ENCODE measurements at places on chromosomes 1 and 21.

DNA sequence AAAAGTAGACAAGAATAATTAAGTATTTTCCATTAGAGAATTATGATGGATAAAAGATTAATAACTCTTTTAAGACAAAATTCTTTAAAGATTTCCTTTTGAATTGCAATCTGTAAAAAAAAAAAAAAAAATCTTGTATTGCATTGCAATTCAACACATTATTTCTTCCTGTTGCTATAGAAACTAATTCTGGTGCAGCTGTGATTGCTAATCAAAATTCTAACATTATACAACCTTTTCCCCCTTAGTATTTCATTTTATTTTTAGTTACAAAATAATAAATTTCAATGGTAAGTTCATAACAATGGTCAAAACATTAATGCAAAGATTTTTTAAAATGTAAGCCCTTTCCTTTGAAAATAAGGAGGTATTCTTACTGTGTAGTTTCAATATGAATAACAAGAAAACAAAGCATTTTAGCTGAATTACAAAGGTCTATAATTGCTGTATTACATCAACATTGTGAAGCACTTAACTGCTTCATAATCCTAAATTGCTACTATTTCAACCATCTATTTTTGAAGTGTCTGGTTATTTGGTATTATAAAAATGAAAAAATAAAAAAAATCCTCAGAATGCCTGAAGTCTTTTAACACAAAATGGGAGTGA lies 135.0 kb downstream of the SYT14 start:
- DNase-seq: no peak

- no peak for DNase-seq
Measured at GRCh38 chr1:203305809-203306088, 430 bp downstream of the BTG2 start.

- no peak for DNase-seq
Measured at GRCh38 chr1:178725466-178726086, 532 bp downstream of the RALGPS2 start.

- no peak for DNase-seq
Measured at GRCh38 chr1:100265562-100265930, 470 bp upstream of the RTCA start.

DNA sequence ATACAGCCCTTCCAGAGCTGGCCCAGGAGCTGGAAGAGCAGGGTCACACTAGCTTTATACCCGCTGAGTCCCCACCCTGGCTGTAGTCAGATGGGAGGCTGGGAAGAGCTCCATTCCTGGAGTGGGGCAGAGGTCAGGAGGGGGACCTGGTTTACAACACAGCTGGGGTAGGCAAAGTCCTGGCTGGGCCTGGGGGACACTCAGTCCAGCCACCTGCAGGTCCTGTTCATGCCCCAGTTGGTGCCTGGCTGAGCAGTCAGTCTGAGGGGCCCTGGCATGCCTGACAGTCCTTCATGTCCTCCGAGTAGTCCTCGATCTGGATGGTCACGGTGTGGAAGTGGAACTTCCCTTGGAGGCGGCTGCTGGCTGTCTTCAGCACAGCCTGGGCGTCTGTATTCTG lies 7.0 kb downstream of the SLC30A2 start:
- no peak for DNase-seq

GRCh38 chr1:23751815-23752200 lies 8.5 kb downstream of the ELOA start:
- no peak for DNase-seq

- DNase-seq: no peak
Measured at GRCh38 chr1:2334883-2335534, 56.3 kb downstream of the MORN1 start.

DNA sequence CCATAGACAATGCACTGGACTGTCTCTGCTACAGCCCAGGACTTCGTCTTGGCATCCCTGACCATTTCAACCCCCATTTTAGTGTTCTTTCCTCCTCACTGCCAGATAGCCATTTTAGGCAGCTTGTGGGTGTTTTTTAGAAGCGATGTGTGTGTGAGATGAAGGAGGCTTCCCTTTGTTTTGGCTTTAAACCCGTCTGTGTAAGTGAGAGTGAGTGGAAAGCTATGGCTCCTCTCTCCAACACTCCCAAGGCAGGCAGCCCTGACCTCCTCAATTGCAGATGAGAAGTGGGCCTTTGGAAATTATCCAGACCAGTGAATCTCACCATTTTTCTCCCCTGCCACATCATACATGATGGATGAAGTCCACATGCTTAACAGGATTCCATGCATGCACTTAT lies 70.3 kb upstream of the PGBD5 start:
- no peak for DNase-seq

DNA sequence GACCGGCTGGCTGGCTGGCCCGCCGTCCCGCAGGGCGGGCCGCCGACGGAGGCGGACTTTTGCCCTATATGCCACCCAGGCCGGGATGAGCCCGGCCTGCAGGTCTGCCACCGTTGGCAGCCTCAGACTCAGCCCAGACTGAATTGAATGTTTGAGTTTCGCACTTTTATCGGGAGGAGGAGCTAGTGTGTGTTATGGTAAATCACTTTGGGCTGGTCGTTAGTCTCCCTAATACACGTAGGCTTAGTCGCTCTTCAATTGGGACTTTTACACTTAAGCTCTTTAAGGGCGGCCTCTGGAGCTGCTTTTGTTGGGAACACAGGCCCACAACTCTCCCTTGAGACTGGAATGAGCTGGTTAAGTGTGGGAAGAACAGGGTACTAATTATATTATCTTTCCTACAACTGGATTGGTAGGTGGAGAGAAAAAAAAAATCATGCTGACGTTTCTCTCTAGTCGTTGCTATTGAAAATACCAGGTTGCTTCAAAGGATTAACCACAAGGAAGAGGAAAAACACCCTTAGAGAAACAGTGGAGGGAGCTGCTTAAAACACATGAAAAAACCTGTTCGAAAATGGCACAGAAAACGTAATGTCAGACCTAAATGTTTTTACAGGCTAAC lies 1.4 kb upstream of the IRF2BP2 start:
- peak; percentile 40 for DNase-seq

DNA sequence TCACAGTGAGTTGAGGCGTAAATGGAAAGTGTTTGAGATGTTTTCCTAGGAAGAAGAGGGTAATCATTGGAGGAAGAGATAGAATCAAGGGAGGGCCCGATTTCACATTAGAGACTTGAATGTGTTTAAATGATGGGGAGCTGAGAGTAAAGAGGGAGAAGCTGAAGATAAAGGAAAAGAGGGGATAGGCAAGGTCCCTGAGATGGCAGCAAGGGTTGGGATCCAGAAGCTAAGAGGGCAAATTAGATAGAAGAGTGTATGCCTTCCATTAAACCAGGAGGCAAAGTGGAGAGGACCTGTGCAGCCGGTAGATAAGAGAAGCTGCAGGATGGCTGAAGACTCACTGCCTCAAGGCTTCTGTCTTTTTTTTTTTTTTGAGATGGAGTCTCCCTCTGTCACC lies 21.6 kb upstream of the CSF1 start:
- DNase-seq: no peak

DNA sequence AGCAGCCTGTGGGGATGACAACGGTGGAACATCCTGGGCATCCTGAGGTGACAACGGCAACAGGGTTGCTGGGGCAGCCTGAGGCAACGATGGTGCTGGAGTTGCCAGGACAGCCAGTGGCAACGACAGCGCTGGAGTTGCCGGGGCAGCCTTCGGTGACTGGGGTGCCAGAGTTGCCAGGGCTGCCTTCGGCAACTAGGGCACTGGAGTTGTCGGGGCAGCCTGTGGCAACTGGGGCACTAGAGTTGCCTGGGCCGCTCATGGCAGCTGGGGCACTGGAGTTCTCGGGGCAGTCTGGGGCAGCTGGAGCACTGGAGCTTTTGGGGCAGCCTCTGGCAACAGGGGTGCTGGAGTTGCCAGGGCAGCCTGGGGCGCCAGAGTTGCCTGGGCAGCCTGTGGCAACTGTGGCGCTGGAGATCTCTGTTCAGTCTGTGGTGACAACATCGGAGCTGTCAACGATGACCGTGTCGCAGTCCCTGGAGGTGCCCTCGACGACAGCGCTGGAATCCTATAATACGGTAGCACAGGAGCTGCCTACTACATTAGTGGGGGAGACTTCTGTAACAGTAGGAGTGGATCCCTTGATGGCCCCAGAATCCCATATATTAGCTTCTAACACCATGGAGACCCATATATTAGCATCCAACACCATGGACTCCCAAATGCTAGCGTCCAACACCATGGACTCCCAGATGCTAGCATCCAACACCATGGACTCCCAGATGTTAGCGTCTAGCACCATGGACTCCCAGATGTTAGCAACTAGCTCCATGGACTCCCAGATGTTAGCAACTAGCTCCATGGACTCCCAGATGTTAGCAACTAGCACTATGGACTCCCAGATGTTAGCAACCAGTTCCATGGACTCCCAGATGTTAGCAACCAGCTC lies 8.2 kb downstream of the SON start:
- no peak for DNase-seq

DNA sequence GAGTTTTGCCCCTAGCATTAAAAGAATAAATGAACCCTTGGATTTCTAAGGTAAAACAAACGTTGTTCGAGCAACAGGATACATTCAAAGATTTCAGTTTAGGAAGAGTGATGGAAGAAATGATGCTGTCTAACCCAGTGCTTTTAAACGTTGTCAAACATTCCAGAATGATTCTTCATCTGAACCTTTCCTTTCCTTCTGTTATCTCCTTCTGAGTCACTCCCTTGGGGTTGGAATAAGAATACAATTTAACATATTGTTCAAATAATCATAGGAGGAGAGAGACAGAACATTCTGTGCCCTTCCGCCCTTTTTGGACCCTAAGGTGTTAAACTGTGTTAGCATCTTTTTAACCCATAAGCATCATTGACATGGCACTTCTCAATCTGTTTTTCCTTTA lies 61.1 kb upstream of the RCOR3 start:
- DNase-seq: no peak

GRCh38 chr21:44329086-44329889 lies 9.9 kb downstream of the CFAP410 start:
- DNase-seq: no peak

GRCh38 chr1:66237042-66237441 lies 296.9 kb upstream of the SGIP1 start:
- DNase-seq: no peak

GRCh38 chr1:35876988-35877387 lies 6.0 kb upstream of the AGO1 start:
- no peak for DNase-seq

DNA sequence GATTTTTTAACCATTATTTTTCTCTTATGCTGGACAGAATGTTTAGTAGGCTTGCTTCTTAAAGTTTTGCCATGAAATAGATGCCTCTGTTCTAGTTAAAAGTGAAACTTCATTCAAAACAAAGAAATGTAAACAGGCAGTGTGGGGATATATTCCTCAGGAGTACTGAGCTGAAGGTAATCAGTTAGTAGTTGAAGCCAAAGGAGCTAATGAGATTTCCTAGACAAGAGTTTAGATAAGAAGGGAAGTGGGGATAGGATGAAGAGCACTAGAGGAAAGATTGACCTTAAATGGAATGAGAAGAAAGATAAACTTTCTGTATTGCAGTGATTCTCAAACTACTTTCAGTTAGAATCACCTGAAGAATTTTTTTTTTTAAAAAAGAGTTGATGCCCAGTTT lies 23.9 kb downstream of the PRRC2C start:
- DNase-seq: no peak

GRCh38 chr1:100989306-100990077 lies 36.1 kb downstream of the DPH5 start:
- no peak for DNase-seq

DNA sequence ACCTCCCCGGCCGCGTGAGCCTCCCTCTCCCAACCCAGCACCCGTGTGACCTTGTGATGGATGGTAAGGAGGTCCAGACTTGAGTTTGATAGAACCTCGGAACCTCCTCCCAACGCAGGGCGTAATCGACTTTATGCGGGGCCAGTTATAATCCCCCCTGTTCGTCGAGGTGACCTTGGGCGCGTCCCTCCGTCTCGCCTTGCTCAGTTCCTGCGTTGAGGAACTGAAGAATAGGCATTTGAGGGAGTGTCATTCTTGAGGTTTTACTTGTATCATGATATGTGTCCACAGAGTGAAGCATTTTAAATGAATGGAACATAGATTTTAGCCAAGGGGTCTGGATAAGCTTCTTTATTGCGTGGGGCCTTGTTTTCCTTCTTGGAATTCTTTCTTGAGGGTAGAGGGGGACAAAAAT lies 433 bp downstream of the TIMM17A start:
- DNase-seq: no peak

DNA sequence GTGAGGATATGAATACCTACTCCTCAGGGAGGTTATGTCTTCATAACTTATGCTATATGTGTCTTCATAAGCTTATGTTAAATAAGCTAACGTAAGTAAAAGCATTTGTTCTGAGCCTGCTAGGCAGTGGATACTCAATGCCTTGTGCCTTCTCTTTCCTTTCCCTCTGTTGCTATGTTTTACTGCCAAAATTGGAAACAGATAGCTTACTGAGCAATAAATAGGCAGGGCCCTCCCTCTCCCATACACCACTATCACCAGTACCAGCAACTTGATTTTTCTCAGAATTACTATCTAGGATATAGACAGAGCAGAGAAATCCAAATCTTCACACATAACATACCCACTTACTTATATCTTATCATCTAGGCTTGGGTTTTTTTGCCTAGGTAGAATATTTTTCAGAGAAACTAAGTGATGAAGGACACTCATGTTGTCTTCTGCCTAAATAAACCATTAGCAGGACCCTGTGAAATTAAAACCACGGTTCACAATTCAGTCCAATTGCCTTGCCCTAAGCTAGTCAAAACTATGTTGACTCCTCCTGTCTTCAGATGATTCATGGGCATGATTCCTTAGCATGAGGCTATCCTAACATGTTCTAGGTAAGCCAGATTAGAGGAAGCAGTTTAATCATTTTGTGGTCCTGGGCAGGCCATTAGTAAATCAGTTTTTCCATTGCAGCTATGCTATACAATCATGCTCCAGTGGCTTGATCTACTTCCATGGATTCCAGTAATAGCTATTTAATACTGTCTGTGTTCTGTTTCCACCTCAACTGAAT lies 15.9 kb upstream of the LRRC8C start:
- DNase-seq: no peak

DNA sequence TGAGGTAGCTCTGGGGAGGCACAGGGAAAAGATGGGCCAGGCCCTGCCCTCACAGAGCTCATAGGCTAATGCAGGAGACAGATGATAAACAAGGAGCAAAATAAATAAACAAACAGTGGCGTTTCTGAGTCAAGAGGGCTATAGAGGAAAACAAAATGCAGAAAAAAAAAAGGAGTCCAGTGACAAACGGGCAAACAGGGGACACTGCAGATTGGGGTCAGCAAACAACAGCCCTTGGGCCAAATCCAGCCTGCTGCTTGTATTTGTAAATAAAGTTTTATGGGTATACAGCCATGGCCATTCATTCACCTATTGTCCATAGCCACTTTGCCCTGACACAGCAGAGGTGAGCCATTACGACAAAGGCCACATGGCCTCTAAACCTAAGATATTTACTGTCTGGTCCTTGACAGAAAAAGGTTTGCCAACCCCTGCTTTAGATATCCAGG lies 19.1 kb upstream of the PINK1 start:
- DNase-seq: no peak

All from activated CD4-positive, CD25-positive, alpha-beta regulatory T cell treated with anti-CD3 and anti-CD28 coated beads, Interleukin-2, amount 50 U/mL, for 16 hours (primary cell).